ENCODE measurements at places on chromosomes 5 and 9. TPM values are rescaled to one million over a fixed set of nuclear protein-coding genes. Genes with fewer than 3 reads are reported as not detected.
A peak's percentile ranks its signal among the peaks of the same experiment; 100 is the strongest.

PDE4D gene
- total RNA-seq = 53.7 TPM

GRCh38 chr5:139881143-139881733 lies 85.6 kb downstream of the PSD2 start:
- no peak for DNase-seq

ZBED3 gene
- total RNA-seq = 12.6 TPM

DNA sequence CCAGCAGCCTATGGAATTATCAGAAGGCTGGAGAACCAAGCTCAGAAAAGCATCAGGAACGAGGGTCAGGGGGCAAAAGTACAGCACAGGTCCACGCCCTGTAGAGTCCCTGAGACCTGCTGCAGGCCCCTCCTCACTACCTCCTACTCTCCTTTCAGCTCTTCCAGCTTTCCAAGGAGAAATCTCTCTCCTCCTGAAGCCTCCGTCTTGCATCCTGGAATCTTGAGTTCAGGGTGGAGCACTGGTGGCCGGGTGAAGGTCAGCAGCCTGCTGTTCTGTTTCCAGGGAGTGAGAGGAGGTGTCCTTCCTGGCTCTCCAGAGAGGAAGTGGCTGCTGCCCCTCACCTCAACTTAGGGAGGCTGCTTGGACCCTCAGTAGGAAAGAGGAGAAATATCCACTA lies 342.3 kb downstream of the ZSWIM6 start:
- DNase-seq = peak; percentile 63

REEP5 gene
- total RNA-seq = 96.3 TPM

SLC46A2 gene
- not detected for total RNA-seq

CCL27 gene
- total RNA-seq = not detected

OR1J2 gene
- not detected for total RNA-seq
